ENCODE measurements at places on chromosomes 6 and 20.

- DNase-seq, result no peak
Measured at GRCh38 chr6:35161776-35162607, 20.9 kb upstream of the TCP11 start.

GRCh38 chr6:29861521-29862255 is 34.1 kb downstream of the HLA-G start:
- no peak for DNase-seq

DNA sequence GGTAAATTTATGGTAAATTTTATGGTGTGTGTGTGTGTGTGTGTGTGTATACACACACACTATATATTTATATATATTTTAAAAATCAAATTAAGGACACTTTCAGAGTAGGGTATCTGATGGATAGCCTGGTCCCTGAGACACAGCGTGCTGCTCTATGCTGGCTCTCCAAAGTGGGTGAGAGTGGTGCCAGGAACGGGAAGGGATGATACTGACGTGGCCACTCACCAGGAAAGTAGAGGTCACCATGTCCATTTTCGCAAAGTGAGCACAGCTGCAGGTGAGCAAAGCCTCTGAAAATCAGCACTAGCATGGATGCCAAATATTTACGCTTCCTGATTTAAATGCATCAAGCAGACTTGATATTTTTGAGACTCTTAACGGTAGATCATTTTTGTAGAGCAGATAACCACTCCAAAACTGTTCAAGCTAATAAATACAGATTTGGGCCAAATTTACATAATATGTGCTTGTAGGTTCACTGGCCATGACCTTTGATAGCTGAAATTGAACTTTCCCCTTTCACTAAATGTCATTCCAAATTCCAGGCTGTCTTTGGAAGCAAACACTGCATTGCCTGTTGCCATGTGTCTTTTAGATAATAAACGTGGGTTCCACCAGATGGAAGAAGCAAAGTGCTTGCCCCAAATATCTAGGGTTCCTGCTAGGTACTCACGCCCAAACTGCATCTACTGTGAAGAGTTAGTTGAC is 116.6 kb downstream of the ATXN1 start:
- DNase-seq, result no peak

DNA sequence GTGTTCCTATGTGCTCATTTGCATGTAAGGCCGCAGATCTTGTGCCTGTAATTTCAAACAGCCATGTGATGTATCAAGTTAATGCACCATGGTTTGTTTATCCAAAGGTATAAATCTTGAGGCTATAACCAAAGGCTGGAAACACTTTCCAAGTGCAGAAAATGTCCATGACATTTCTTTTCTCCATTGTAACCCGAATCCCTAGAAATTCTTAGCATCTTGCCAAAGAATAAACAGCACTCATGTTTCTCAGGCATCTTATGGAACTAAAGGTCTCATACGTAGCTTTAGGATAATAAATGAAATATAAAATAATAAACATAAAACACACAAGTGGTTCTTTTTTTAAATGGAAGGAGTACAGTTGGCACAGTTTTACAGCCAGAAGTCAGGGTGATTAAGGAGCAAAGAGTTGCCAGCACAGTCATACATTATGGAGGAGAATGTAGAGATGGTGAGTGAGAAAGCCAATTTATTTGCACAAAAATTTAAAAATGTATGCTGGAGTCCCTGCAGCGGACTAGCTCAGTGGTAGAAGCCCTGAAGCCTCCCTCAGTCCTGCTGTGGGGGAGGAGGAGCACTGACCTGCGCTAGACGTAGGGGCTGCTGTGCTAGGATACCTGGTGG is 18.0 kb downstream of the CDH26 start:
- no peak for DNase-seq

DNA sequence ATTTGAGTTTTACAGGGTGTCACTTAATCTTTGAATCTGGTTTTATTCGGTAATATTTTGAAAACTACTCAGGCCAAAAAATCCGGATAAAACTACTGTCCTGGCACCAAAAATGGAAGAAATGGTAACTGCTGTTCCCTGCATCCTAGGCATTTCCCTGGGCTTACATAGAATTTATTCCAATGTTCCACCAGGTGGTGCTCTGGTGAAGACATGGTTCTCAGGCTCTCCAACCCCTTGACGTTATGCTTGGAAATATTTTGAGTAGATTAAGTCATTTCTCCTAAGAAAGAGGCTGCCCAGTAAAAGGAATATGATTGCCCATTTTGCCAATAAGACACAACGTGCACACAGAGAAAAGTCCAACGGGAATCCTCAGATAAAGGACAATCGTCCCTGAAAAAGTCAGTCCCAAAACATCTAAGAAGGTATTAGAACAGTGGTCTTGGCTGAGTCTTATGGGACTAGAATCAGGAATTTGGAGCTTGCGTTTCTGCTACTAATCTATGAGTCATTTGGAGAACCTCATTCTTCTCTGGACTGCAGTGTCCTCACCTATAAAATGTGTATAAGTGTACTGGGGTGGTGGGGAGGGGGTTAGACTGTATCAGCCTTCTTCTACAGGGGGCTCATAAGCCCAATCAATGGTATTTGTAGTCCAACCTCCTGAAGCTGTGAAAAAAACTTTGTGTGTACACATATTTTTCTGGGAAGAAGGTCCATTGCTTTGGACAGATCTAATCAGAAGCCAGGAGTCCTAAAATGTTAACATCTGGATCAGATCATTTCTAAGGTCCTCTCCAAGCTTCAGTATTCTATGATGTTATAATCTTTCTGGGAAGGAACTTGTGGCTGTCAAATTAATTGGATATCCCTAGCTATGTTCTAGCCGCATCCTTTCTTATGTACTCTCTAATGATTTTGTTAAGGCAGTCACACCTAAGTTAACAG is 131.0 kb upstream of the BMP2 start:
- peak; percentile 35 for DNase-seq

- no peak for DNase-seq
Measured at GRCh38 chr20:31840906-31841816, 4.2 kb downstream of the FOXS1 start.

DNA sequence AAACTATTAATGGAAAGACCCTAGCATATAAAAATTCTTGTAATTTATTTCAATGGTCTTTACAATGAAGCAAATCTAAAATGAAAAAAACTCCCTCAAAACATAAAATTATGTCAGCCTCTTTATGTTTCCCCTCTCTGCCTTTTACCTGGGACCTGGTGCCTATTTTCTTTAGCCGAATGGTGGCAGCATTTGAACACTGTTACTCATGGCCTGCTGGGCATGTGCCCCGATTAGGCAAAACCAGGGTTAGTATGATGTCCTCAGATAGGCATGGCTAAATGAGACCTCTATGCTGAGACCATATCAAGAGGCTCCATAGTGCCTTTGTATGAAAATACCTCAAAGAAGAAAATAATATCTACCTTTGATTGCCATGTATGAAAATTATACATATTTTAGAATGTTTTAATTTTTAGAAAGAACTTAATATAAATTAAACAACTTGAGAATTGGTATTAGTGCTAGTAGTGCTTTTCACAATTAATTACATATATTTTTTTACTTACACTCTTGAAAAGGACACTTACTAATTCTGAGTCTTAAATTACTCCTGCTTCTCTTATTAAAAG is 22.5 kb upstream of the C6orf58 start:
- DNase-seq, result peak; percentile 39

DNA sequence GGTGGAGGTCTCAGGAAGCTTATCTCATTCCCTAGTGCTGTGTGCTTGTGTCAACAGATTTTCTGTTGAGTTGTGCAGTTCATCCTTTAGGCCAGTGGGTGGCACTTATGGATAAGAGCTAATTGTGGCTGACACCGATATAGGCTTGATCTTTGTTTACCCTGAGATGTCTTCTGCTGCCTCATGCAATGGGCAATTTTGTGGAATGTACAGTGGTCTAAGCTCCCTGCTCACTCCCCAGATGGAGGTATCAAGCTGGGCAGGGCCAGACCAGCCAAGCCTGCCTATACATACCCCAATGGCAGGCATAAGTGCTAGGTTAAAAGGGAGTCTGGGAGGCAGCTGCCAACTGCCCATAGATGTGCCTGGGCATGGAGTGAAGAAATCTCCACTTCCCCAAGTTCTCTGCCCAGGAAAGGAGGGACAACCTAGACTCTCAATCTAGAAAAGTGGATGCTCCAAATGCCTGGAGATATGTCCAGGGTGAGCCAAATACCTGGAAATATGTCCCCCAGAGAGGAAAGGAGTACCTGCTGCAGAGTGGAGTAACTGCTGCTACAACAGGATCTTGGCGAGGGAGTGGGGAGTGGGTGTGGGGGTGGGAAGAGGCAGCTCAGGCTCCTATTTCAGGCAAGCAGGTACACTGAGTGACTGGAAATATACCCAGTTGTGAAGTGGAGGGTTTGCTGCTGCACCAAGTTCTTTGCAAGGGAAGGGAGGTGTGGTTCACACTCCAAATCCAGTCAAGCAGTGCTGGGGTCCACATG is 53.2 kb upstream of the ARG1 start:
- DNase-seq, result peak; percentile 58

- no peak for DNase-seq
Measured at GRCh38 chr6:25981568-25982263, 19.1 kb downstream of the TRIM38 start.

DNA sequence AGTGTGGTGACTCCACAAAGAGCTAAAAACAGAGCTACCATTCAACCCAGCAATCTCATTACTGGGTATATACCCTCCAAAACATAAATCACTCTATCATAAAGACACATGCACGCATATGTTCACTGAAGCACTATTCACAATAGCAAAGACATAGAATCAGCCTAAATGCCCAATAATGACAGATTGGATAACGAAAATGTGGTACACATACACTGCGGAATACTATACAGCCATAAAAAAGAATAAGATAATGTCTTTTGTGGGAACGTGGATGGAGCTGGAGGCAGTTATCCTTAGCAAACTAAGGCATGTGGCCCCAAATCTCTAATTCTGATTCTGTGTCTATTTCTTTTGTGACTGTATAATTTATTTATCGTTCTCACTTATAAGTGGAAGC is 124.5 kb upstream of the PRND start:
- no peak for DNase-seq

GRCh38 chr6:40584741-40585140 is 2.4 kb downstream of the LRFN2 start:
- no peak for DNase-seq

- no peak for DNase-seq
Measured at GRCh38 chr6:105780146-105780860, 305.8 kb upstream of the PRDM1 start.

DNA sequence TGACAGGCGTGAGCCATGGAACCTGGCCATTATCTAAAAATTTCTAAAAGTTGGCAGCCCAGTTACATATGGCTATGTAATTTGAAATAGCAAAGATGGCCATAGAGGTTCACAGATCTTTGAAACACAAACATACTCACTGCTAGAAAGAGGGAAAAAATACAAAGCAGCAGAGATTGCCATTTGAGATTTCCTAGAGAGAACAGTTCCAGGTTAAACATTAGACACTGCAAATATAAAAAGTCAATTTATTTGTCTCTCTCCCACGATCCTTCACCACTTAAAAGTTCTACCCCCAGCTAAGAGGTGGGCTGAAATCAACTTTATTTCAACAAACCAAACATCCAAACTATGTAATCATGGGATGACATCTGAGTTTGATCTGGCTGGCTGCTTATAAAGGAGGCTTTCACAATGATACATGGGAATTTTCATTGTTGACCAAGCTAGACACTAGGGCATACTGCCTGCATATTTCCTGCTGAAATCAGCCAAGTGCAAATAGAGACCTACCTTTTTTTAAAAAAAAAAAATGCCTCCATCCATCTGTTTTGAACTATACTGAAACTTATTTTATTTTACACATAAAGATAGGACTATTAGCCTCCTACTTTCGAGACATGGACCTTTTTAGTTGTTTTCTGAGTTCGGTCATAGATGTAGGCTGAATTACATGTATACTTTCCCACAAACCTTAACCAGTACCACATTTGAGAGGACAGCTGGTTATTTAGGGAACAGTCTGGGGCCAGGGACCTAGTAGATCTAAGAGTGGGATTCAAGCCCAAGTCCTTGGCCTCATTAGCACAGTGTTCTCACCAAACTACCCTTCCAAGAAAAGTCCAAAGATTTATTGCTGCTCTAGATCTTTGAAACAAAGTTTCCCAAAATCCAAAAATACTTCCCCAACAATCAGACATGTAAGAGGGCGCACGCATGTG is 16.6 kb downstream of the DCDC2 start:
- DNase-seq, result no peak

DNA sequence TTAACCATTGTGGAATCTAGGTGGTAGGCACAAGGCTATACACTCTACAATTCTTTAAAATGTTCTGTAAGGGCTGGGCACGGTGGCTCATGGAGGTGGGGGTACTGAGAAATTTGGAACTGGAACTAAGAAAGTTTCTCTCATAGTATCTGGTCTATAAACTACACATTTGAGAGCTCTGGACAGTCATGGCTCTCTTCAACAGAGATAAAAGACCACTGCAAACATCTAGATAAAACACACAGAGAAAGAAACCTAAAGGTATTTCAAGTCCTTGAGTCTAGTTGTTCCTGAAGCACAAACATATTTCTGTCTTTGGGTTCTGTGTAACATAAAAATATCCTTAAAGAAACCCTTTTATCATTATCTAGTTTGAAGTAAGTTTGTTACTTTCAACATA is 35.2 kb downstream of the ILRUN start:
- no peak for DNase-seq

GRCh38 chr6:111162504-111162903 is 75.2 kb downstream of the SLC16A10 start:
- no peak for DNase-seq

DNA sequence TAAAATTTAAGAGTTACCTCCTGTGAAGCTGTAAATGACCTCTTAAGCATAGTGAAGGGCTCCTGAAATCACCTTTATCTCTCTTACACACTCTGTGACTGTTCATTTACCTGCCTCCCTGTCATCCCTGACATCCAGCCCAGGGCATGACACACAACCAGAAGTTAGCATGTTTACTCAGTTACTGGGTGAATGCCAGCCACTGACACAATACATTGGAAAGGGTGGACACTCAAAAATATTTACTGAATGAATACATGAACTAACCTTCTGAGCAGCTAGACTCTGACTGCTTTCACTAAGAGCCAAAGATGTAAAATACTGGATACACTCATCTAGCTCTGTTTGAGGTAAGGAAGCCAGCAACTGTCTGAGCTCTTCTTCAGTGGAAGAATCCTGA is 25.3 kb downstream of the SERAC1 start:
- DNase-seq, result no peak

GRCh38 chr6:123332070-123332469 is 304.7 kb downstream of the TRDN start:
- DNase-seq, result no peak

DNA sequence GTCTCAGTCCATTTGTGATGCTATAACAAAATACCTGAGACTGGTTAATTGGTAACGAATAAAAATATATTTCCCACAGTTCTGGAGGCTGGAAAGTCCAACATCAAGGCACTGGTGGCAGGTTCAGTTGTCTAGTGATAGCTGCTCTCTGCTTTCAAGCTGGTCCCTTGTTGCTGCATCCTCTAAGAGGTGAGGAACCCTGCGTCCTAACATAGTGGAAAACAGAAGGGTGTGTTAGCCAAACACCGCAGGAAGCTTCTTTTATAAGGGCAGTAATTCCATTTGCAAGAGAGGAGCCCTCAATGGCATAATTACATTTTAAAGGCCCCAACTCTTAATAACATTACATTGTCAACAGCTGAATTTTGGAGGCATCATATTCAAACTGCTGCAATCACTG is 372.7 kb downstream of the ADGRB3 start:
- DNase-seq, result no peak

- DNase-seq, result no peak
Measured at GRCh38 chr6:152089992-152090391, 282.5 kb downstream of the ESR1 start.
